Germinal center (tissue), 1 donor: ENCODE measurements at places on chromosomes 7 and 10.
A peak's percentile ranks its signal among the peaks of the same experiment; 100 is the strongest.

DNA sequence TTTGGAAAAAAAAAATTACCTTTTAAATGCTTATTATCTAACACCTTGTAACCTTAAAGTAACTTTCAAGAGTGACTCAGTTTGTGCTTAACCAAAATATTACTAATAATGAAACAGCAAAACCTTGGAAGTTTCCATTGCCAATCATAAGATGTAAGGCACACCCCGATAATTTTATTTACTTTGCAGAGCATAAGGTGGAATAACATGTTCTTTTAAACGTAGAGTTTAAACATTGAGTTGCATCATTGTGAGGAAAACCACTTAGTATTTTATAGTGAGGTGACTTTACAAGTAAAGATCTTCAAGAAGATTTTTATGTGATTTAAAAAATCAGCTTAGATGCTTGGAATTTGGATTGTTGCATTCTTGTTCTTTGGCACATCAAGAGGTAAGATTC is at the start of gene PNLIPRP3:
Gene PNLIPRP3, plus strand, starts transcription at position 177 of the 400 bp plus-strand sequence. Its CDS starts 166 bp downstream, at position 343.
- no peak for DNase-seq

DNA sequence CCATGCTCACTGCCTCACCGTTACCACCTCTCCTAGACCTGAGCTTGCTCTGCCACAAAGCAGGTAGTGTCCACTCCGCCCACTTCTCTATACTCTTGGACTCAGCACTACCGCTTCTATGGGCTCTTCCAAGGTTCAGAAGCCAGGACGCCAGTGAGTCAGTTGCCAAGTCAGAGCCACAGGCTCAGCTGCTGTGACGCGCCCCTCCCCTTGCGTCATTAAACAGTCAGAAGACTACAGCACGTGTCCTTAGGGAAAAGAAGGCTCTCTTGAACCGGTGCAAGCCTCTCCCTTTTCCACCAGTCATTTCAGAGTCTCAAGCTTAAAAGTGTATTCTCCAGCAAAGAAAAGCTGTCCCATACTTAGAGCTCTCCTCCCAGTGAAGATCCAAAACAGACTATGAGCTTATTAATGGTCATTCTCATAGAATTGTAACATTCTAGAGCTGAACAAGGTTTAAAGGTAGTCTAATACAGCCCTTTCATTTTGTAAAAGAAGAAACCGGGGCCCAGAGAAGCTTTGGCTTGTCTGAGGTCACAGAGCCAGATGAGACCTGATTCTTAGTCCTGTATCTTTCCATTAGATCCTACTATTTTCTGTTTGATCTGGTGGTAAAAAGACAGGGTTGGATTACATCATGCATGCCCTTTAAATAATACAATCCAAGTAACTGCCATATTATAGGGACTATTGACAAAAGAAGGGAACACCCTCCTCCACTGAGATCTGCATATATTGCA is 40.9 kb upstream of the MET start:
- peak; percentile 29 for DNase-seq

DNA sequence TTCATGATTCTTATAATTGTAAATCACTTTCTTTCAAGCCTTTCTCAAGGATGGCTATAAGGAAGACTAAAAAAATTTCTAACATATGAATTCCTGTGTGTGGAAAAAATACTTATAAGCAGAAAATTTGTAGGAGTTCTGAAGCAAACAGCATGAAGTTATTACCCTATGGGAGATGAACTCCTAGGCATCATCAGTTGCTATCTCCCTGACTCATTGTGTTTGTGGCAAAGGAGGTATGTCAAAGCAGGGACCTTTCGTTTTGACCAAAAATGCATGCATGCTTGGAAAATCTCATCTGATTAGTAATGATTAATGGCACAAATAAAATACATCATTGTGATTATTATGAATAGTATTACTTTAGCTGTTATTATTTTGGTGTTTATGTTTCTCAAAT is 59.4 kb downstream of the CALCR start:
- DNase-seq = no peak

- no peak for DNase-seq
These were observed 1065.8 kb downstream of the REEP3 start for GRCh38 chr10:64586934-64587503.

- no peak for DNase-seq
These were observed 23.7 kb downstream of the CYP26A1 start for GRCh38 chr10:93097386-93097785.

GRCh38 chr10:78931321-78932053 is 137.3 kb upstream of the ZMIZ1 start:
- DNase-seq = no peak

DNA sequence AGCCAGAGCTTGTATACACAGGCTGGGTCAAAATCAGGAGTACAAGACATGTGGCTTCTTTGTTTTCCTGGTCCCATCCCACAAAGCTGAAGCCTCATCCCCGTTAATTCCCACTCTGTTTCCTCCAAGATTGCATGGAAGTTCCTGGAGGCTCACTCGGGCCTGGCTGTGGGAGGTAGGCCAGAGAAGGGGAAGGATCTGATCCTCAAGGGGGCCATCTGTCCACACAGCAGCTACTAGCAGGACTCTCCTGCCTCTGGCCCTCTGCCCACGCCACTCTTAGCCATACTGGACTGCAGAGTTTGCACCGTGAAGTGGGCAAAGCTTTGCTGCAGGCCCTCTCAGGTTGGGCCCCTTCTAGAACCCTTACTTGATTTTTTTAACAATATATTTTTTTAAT is 160.6 kb downstream of the FGFR2 start:
- DNase-seq = no peak

- no peak for DNase-seq
These were observed 5.7 kb downstream of the CYP17A1 start for GRCh38 chr10:102831322-102832071.

DNA sequence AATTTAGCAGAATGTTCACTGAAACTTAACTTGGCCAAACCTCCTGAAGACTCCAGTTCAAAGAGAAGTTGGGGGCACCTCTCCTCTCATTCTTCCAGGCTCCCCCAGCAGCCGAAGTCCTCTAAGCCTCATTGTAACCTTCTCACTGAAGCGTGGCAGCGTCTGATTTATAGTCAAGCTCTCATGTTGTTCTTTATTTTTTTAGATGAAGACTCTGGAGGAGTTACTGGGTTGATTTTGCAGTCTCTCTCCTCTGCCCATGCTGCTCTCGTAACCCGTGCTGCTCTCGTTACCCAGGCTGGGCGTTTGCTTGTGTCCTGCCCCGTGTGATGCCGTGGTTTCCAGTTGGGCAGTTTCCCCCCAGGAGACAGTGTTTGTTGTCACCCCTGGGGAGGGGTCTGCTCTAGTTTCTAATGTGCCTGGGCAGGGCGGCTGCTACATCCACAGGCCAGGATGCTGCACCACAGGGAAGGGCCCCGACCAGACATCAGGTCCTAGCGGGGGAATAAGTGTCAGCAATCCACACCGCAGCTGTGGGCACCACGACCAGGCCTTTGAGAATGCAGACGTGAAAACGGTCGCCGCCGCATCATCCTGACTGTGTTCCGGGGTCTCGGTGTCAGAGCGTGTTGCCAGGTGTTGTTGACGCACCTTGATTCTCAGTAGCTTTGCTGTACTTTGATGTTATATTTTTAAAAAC is 65.2 kb downstream of the WDR37 start:
- no peak for DNase-seq

GRCh38 chr7:159040146-159040545 is 104.5 kb downstream of the VIPR2 start:
- DNase-seq = no peak

- DNase-seq = no peak
These were observed 33.0 kb downstream of the WIPF3 start for GRCh38 chr7:29839302-29839701.

DNA sequence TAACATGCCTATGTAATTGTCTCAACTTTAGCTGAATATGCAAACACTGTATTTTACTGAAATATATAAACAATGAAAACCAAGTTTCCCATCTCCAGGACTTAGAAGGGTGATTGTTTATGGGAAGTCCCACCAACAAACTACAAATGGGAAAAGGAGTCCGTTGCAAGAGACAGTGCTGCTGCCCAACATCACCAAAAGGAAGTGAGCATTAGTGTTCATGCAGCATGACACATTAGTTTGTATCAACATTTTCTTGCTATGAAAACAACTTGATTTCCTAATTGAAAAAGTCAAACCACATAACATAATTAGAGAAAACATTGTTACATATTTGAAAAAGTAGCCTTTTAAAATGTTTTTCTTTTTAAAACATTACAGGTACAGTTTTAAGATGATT is 138.5 kb downstream of the ZNF438 start:
- DNase-seq = no peak

DNA sequence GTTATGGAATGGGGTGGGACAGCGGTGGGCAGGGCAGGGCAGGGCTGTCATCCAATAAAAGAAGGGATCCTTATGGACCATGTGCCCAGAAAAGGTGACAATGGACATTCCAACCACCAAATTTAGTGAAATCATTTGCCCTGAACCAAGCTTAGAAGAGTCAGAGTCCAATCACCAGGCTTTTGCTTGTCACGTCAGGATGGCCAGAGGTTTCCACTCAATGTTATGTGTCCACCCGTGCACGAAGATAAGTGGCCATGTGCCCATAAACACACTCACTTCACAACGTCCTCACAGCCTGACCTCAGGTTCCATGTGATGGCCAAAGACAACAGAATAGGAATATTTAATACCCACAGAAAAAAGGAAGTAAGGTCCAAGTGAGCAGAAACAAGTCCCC is 36.6 kb upstream of the PLPP4 start:
- DNase-seq = no peak

DNA sequence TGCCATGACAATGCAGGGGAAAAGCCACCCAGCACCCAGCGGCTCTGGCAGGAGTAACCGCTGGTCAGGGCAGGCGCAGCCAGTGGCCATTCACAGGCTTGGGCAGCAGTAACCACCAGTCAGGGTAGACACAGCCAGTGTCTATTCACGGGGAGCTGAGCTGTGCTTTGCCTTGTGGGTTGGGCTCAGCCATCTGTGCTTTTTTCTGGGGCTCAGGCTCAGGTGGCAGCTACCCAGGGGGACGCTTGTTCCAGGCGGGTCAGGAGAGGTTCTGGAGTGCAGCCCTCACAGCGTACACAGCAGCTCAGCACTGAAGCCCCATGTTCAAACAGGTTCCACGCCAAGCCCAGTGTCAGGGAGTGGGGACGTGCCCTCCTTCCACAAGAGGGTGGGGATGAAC is 28.5 kb downstream of the FOXL3 start:
- DNase-seq = no peak

DNA sequence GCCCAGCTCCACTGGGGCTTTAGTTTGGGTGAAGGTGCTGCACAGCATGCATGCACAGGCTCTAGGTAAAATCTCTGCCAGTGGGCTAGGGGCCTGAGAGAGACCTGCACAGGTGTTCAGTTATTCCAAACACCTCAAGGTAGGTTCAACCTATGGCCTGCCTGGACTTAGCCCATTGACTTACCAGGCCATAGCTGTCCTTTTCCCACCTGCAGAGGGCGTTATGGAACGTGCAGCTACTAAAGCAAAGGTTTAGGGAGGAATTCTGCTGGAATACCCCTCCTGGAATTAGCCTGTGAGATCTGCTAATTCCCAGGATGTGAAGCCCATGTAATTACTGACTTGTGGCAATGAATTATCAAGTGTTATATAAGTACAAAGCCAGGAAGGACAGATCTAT is 3.6 kb downstream of the VWC2 start:
- DNase-seq = no peak
